ENCODE measurements at places on chromosomes 5 and 9. TPM values are rescaled to one million over a fixed set of nuclear protein-coding genes. Genes with fewer than 3 reads are reported as not detected.

PCDHGA4 gene
- polyA plus RNA-seq, result not detected

PCDHGA2 gene
- polyA plus RNA-seq, result not detected

TAL2 gene
- not detected for polyA plus RNA-seq

GPRIN1 gene
- polyA plus RNA-seq, result 0.13 TPM

PCDHGA11 gene
- not detected for polyA plus RNA-seq

FAM153A gene
- polyA plus RNA-seq, result not detected

NR5A1 gene
- not detected for polyA plus RNA-seq

SPINK13 gene
- not detected for polyA plus RNA-seq

PDE8B gene
- 0.29 TPM for polyA plus RNA-seq

SIT1 gene
- polyA plus RNA-seq, result 0.36 TPM

PTGER4 gene
- 64.3 TPM for polyA plus RNA-seq
